ENCODE measurements at places on chromosomes 2 and 18.

DNA sequence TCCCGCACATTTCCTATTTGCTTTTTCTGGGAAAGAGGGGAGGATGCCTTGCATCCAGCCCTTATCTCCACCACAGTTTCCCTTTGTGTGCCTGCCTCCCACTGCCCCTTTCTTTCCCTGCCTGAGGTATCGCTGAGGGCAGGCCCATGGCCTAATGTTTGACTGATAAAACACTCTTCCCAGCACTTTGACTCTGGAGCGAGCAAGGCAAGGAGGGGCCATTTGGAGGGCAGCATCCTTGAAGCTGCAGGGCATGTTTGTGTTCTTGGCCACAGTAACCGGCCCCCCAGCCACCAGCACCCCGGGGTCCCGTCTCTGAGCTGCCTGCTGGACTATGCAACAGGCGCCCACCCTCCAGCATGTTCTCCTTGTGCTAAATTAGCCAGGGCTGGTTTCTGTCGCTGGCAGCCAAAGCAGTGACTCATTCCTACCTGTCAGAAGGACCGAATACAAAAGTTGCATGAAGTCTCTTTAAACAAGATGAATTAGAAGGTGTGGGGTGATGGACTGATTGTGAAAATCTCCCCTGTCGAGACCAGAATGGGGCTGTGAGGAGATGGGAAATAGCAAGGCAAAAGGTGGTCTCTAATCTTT lies 50.7 kb downstream of the BCL2L11 start:
- no peak for DNase-seq

GRCh38 chr2:121860758-121861227 lies 105.3 kb downstream of the TSN start:
- DNase-seq: no peak

GRCh38 chr2:196586511-196586991 lies 53.0 kb upstream of the CCDC150 start:
- no peak for DNase-seq

- DNase-seq: no peak
These were observed 273.7 kb upstream of the KYNU start for GRCh38 chr2:142603759-142604158.

GRCh38 chr18:60996326-60996725 lies 336.9 kb upstream of the CDH20 start:
- DNase-seq: no peak

- DNase-seq: no peak
These were observed 578 bp downstream of the IWS1 start for GRCh38 chr2:127525691-127526131.

- no peak for DNase-seq
These were observed 45.1 kb downstream of the C1QL2 start for GRCh38 chr2:119113489-119113770.

DNA sequence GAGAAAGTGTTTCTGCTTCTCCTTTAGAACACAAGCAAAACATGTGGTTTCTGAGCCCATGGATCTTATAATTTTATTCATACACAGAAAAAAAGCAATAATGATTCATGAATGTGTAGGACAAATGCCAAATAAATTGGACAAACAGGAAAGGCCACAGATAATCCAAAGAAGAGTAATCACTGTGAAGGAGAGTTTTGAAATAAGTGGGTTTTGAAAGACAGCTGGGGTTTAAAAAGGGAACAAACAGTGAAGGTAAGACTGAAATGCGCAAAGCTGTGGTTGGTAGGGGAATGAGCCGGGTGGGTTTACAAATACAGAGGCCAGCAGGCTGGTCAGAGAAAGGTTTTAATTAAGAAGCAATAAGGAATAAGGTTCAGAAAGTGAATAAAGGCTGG lies 50.0 kb upstream of the MBOAT2 start:
- no peak for DNase-seq
